ENCODE measurements at places on chromosomes 11 and 22.

DNA sequence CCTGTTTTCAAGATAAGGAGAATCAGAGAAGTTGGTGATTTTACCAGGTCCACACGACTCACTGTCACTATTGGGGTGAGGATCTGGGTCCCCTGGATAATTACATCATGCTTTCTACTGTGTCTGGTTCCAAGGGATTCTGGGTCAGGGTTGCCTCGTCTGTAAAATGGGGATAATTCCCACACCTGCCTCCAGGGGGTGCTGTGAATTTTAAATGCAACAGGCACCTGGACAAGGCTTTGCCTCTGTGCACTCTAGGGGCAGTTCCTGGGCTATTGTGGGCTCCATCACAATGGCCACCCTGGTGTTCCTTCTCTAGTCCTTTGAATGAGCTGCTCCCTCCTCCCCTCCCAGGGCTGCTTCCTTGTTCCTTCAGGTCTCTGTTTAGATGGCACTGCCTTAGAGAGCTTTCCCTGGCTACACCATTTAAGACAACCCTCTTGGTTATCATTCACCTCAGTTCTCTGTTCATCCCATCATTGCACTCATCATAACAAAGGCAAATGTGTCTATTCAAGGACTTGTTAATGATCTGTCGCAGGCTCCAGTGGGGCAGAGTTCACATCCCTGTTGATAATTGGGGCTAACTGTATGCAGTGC lies 178.6 kb downstream of the MIAT start:
- peak; percentile 60 for DNase-seq

GRCh38 chr11:36229091-36229705 lies 60.0 kb downstream of the COMMD9 start:
- DNase-seq, result no peak

GRCh38 chr11:90700789-90701439 lies 478.1 kb upstream of the CHORDC1 start:
- peak; percentile 47 for DNase-seq

GRCh38 chr11:11525283-11525682 lies 96.5 kb downstream of the GALNT18 start:
- no peak for DNase-seq

GRCh38 chr11:69707176-69707575 lies 3.4 kb upstream of the FGF19 start:
- DNase-seq, result no peak

DNA sequence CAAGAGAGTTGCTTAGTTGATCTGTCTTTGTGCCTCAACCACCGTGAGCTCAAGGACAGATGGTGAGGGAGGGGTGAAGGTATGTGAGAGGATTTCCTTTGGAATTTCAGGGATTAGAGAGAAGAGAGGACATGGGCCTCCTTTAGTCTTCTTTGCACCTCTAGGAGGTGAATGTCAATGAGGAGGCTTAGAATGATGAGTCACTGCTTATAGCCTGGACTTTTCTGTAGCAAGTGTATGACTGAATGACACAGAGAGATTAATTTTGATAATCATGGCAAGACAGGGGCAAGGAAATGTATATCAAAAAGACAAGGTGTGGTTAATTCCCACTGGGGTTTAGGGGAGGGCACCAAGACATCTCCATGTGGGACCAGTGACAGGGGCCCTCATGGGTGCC lies 947.3 kb upstream of the TENM4 start:
- DNase-seq, result no peak

DNA sequence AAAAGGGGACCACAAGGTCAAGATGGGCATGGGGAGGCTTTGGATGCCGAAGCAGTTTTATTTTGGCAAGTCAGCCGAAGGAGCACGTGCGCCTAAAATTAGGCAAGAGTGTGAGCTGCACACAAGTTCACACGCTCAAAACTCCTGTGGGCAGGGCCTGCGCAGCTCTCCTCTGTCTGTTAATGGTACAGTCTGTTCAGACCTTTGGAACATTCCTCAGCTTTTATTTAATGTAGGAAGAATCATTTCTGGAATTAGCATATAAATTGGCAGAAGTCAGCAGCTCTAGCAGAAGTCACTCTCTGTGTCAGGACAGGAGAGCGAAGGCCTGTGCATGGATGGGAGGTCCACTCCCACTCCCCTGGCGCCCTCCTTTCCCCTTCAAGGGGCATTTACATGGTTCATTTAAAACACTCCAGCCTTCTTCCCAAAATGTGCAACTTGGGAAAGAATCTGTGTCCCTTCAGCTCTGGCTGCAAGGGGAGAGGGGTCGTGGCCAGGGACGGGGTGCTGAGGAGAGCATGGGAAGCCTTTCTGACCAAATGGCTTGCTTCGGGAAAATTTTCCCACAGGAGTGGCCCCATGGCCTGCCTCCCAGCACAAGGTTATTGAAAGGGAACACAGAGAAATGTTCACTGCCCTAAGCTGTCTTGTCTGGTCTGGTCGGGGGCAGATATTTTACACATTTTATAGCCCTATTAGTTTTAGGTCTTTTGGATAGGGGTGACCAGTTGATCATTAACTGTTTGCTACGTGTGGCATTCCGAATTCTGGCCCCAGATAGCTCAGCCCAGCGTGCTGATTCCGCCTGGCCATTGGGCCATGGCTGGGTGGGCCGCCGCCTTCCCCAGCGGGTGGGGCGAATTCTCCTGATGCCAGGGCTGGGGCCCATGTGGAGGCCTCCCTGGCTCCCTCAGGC lies 43.9 kb upstream of the SMIM38 start:
- no peak for DNase-seq

All from NCI-H146 (cell line).